Activated T-cell treated with anti-CD3 and anti-CD28 coated beads for 1 hour (primary cell): ENCODE measurements at places on chromosomes 7 and 10.
A peak's percentile ranks its signal among the peaks of the same experiment; 100 is the strongest.

DNA sequence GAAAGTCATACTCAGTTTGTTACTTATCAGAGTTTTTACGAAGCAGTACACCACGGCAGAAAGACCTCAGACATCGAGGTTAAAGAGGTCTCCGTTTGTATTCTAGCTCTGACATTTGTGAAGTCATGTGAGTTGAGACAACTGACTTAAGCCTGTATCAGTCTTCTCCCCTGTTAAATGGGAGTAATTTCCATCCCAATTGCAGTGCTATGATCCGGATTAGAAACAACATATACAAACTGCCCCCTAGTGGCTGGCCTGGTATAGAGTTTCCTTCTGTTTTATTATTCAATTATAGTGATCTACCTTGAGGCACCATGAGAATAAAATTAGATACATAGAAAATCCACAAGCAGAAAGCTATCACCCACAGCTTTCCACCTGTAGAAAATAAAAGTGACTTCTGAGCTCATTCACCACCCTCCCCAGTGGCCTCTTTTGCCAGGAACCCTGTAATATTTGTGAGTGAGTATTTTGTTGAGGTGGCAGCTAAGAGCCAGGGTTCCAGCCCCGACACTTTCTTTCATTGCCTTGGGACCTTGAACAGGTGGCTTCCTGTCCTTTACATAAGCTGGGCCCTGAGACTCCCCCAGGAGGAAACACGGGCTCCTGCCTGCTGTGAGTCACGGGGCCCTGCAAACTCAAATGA is 607.2 kb upstream of the MGMT start:
- no peak for DNase-seq

DNA sequence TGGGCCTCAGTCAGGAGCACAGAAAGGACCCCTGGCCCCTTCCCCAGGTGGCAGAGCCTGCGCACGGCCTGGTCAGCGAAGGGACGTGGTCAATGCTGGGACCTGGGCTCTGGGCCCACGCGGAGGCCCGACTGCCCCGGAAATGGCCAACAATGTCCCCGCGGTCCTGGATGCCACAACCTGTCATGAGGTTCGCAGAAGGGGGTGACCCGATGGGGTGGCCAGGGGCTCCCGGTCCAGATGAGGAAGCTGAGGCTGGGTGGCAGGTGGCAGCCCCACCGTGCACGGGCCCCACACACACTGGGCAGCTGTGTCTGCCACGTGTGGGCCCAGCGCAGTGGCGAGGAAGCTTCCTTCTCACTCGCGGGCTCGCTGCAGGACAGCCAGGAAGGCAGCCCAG is 49.4 kb downstream of the DPYSL4 start:
- DNase-seq = no peak

GRCh38 chr7:135501402-135501801 is 8.5 kb downstream of the CNOT4 start:
- DNase-seq = no peak

- DNase-seq = no peak
Measured at GRCh38 chr7:17492437-17492836, 194.0 kb downstream of the AHR start.

DNA sequence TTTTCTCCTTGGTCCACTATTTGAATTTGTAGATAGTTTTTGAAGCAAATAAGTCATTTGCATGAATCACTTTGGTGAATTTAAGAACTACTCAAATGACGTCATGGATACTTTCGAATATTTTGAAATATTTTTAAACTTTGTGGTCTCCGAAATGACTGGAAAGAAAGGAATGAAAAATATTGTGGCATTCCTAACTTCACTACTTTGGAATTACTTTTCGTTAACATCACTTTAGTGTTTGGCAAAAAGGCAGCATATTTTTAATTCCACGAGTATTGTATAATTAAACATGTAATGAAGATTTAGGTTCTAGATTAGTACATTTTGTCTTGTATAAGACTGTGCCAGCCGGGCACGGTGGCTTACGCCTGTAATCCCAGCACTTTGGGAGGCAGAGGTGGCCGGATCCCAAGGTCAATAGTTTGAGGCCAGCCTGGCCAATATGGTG is 35.3 kb upstream of the ZRANB1 start:
- DNase-seq = no peak

GRCh38 chr10:3393958-3394357 is 221.4 kb upstream of the PITRM1 start:
- DNase-seq = no peak

DNA sequence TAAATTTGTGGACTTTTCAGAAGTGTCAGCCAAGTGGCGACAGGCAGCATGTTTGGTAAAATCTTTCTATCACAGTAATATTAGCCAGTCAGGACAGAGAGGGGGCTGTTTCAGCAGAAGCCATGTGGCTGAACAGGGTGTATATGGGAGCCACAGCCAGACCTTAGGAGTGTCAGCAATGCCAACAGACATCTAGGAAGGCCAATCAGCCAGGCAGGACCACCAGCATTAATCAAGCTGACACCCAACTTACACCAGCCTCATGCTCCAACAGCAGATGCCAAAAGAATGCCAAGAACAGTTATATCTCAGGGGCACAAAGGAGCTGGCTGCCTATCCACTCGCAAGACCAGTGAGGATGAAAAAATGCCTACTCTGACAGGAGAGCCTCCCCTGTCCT is 54.8 kb downstream of the RAPGEF5 start:
- no peak for DNase-seq

DNA sequence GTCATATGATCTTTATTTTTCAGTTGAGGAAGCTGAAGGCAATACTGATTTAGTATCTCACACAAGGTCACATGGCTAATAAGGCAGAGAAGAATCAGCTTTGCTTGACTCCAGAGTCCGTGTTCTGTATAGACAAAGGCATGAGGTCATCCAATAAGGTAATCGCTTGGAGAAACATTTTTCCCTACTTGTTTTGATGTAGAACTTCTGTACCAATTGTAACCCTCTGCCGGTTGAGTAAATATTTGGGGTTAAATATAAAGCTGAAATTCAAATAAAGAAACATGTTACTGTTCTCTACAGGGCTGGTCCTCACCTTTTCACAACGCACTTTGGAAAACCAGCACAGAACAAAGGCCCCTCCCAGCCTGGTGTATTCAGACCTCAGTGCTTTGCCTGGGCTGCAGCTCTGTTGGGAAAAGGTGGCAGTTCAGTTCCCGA is 83.0 kb upstream of the INSYN2A start:
- no peak for DNase-seq

DNA sequence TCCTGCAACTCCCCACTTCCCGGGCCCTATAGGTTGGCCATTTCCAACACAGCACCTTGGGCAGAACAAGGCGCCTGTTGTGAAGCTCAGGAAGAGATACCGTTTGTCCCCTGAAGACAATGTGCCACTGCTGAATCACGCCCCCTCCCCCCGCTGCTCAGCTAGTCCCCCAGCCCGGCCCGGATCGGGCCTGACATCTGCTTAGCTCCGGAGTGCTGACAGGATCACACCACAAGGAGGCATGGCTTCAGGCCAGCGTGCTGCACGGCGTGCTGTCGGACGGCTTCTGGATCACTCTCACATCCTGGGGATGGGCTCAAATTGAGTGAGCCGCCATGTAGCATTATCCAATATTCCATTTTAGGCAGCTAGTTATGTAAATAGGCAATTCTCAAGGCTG is 62.1 kb upstream of the EFCAB10 start:
- no peak for DNase-seq

GRCh38 chr10:101066896-101067355 is 5.1 kb downstream of the KAZALD1 start:
- no peak for DNase-seq

GRCh38 chr10:76306856-76307255 is 875.4 kb downstream of the LRMDA start:
- no peak for DNase-seq

GRCh38 chr10:5805711-5806110 is 7.5 kb downstream of the GDI2 start:
- no peak for DNase-seq

GRCh38 chr7:44587843-44588711 is 6.0 kb upstream of the TMED4 start:
- DNase-seq = peak; percentile 49

- DNase-seq = no peak
Measured at GRCh38 chr10:118373786-118374185, 31.7 kb upstream of the FAM204A start.

DNA sequence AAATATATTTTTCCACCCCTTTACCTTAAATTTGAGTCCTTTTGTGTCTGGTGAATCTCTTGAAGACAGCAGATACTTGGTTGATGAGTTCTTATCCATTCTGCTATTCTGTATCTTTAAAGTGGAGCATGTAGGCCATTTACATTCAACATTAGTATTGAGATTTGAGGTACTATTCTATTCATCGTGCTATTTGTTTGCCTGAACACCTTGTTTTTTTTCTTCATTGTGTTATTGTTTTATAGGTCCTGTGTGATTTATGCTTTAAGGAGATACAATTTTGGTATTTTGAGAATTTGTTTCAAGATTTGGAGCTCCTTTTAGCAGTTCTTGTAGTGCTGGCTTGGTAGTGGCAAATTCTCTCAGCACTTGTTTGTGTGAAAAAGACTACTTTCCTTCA is 29.9 kb downstream of the GDI2 start:
- DNase-seq = no peak

DNA sequence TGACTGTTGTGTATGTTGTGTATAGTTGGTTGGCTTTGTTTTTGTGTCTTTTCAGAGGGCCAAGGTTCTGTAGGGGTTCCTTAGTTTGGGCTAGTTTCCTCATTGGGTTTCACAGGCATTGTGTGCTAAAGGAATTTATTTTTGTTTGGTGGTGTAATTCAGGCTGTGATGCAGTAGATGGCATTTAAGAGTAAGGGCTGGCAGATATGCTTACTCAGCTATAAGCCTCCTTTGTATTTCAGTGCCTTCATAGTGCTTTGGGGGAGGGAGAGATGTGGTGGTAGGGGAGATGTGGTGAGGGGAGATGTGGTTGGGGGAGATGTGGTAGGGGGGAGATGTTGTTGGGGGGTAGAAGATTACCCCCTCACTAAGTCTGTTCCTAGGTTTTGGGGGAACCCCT is 91.7 kb downstream of the SLC25A40 start:
- DNase-seq = no peak

GRCh38 chr10:33095867-33096815 is 138.1 kb upstream of the ITGB1 start:
- no peak for DNase-seq

GRCh38 chr7:45089341-45089891 is 647 bp upstream of the NACAD start:
- peak; percentile 30 for DNase-seq

DNA sequence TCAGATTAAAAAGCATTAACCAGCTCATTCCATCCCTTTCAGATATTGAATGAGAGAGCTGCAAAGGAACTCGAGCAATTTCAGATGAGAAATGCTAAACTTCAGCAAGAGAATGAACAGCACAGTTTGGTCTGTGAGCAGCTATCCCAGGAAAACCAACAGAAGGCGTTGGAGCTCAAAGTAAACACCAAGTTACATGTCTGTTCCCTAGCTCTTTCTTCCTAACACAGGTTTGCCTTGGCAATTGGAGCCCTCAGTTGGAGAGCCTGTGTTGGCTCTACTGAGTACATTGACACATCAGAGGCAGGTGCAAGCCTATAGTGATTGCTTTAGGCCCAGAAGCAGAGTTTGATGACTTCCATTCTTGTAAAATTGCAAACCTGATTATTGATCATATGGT is 14.7 kb downstream of the CFAP58 start:
- DNase-seq = no peak

DNA sequence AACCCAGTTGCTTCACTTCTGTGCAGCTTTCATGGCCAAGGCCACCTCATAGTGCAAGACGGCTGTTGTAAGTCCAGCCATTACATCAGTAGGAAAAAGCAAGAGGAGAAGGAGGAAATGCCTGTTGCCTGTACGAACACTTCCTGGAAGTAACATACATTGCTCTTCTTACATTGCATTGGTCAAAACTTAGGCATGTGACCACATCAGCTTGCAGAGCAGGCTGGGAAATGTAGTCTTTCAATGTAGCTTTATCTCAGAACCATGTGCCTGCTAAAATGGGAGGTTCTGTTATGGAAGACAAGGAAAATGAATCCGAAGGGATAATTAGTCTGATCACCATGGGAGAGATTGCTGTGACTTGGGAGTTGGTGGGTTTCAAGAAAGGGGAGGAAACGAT is 4.3 kb downstream of the SLC29A3 start:
- DNase-seq = no peak

- no peak for DNase-seq
Measured at GRCh38 chr10:123553810-123554430, 112.2 kb upstream of the GPR26 start.
